Effector CD4-positive, alpha-beta T cell (primary cell): ENCODE measurements at places on chromosomes 1 and 21.

GRCh38 chr1:1208713-1209433 is 2.5 kb upstream of the TNFRSF18 start:
- DNase-seq, result peak; percentile 34

DNA sequence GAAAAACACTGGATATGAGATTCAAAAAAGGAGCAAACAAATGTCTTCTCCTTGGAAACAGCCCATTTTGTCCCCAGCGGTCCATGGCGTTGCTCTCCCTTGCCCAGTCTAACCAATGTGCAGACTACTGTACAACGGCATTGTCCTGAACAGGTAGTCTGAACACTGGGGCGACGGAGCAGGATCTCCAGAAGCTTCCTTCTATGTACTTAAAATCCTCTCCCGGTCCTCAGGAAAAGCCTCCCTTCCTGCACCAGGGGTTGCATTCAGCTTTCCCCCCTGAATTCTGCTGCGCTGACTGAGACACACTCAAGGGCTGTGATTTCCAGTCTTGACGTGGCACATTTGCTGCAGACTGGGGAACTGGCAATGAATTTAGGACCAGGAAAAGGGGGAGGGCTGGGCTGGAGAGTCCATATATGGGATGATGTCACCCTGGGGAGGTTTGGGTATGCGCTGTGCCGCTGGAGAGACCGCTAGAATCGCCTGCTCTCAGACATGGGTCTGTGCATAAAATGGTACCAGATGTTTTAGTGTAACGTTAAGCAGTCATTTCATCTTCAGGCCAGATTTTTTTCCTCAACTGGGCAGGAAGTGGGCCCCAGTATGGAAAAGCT is 275.9 kb upstream of the C1orf105 start:
- no peak for DNase-seq

GRCh38 chr1:7885513-7886404 is 32.9 kb upstream of the UTS2 start:
- DNase-seq, result no peak

- DNase-seq, result no peak
Measured at GRCh38 chr1:98034505-98034904, 113.7 kb upstream of the DPYD start.

DNA sequence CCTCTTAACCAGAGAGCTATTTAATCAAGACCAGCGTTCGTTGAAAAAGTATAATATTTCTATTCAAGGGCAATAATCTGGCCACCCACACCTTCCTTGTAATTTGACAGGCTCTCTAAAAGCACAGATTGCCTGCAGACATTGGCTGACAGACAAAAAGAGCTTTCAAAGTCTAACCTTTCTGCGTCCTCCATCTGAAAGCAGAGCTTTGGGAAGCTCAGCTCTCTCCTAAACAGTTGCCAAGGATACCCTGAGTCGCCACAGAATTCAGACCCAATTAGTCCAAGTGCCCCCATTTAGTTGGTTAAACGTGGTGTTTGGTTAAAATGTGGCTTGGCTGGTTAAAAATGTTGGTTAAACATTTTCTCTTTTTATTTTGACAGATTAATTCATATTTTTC is 33.7 kb upstream of the PLA2G2C start:
- DNase-seq, result no peak

DNA sequence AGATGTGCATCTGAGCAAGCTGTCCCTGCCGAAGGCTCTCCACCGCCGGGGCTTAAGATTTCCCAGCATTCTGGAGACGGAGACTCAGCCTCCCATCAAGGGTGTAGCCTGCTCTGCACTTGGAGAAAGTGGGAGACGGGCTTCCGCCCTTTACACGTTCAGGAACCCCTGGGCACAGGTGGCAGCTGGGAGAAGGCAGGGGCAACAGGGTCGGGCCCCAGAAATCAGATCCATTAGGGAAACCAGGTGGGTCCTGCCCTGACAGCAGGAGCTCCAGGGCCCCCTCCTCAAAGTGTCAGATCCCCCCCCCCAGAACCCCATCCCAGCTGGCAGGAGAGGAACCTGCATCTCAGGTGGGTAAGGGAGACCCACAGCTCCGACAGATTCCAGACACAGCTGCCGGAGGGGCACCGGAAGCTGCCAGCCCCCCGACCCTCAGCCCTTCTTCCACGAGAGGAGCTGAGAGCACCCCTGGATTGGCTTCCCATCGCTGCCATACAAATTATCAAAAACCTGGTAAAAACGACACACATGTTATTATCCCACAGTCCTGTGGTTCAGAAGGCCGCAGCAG is 236.6 kb downstream of the NPHP4 start:
- DNase-seq, result no peak
